ENCODE measurements at places on chromosomes 3 and 15. TPM values are rescaled to one million over a fixed set of nuclear protein-coding genes. Genes with fewer than 3 reads are reported as not detected.

Gene CYP19A1
- not detected for total RNA-seq

DNA sequence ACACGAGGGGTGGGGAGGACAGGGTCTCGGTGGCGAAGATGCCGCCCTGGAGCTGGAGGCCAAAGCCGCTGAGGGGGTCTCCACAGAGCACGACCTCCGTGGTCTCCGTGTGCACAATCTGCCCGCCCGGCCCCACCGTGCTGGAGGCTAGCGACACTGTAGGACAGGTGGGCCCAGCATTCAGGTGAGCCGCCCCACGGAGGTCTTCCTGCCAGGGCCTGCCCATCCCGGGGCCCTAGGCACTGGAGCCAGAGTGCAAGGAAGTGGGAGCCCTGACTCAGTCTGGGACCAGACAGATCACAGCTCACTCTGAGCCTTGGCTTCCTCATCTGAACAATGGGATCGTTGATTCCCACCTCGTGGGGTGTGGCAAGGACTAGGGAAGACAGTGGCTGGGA lies 25.8 kb downstream of the GRIP2 start:
- H3K4me1 ChIP-seq, result no peaks in the 10 kb centered on the region
- H3K27me3 ChIP-seq, result no peaks in the 10 kb centered on the region
- no peak for DNase-seq
- no peaks in the 10 kb centered on the region for H3K36me3 ChIP-seq
- no peak overlapping the region for H3K27ac ChIP-seq

Gene ATP8B4
- total RNA-seq, result 0.73 TPM

DNA sequence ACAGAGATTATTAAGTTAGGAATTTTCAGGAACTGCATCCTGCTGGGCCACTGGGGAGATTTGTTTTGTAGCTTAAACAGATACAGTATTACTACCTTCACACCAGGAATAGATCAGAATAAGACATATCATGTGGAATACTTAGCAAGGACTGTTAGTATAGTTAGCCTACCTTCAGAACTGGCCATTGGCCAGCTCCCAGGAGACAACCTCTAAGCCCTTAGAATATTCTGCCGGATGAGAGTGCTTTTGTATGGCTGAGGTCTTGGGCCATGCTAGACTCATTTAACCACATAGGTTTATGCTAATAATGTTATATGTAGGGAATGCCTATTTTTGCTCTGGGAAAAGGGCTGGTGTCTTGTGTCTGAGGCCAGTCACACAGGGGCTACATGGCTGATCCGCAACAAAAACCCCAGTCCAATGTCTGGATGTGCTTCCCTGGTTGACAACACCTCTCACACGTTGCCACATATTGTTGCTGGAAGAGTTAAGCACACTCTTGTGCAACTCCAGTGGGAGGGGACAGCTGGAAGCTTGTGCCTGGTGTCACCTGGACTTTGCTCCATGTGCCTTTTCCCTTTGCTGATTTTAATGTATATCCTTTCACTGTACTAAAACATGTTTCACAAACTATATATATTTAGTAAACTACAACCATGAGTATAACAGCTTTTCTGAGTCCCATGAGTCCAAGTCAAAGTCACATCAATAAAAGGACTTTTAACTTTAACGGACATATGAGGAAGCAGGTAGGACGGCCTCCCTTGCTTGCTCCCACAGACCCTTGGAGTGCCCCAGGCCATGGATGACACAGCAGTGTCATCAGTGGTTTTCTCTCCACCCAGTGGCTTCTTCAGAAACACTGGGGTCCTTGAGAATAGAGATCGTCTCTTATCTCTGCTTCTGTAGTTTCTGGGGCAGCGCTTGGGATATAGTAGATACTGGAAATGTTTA lies 118.0 kb upstream of the C3orf80 start:
- no peaks in the 10 kb centered on the region for H3K36me3 ChIP-seq
- no peaks in the 10 kb centered on the region for H3K27me3 ChIP-seq
- H3K4me3 ChIP-seq, result no peak overlapping the region
- DNase-seq, result no peak
- no peak overlapping the region for H3K27ac ChIP-seq

GRCh38 chr3:139309061-139309591 lies 34.7 kb upstream of the MRPS22 start:
- no peaks in the 10 kb centered on the region for H3K36me3 ChIP-seq
- no peak overlapping the region for H3K27ac ChIP-seq
- no peaks in the 10 kb centered on the region for H3K4me1 ChIP-seq
- no peaks in the 10 kb centered on the region for H3K27me3 ChIP-seq

Measured in B cell (primary cell).